Neural crest cell (in vitro differentiated cells): ENCODE measurements at places on chromosomes 11 and 22.

GRCh38 chr11:19573666-19574065, 139.0 kb upstream of the NAV2 start:
- DNase-seq, result no peak
- no peak overlapping the region for H3K27ac ChIP-seq
- H3K4me1 ChIP-seq, result peaks cover 13% of the 10 kb centered on the region

- H3K36me3 ChIP-seq, result no peaks in the 10 kb centered on the region
- H3K27ac ChIP-seq, result no peak within 1 kb of the TSS
- H3K4me3 ChIP-seq, result peak within 1 kb of the TSS; percentile 90
- peaks cover 3% of the 10 kb centered on the region for H3K27me3 ChIP-seq
These were observed at the start of gene PLCB3 for GRCh38 chr11:64251016-64251752. PLCB3 (plus strand) TSS chr11:64251530; CDS start chr11:64251650, 120 bp downstream.

- H3K27ac ChIP-seq, result no peak overlapping the region
- DNase-seq, result no peak
- peaks cover 11% of the 10 kb centered on the region for H3K4me1 ChIP-seq
- peaks cover 12% of the 10 kb centered on the region for H3K27me3 ChIP-seq
- no peak overlapping the region for H3K4me3 ChIP-seq
These were observed 25.0 kb downstream of the PPFIBP2 start for GRCh38 chr11:7538466-7539454.

GRCh38 chr11:11265994-11266606, 87.0 kb downstream of the CSNK2A3 start:
- peak; percentile 51 for DNase-seq
- no peaks in the 10 kb centered on the region for H3K27me3 ChIP-seq
- no peak overlapping the region for H3K4me3 ChIP-seq
- no peaks in the 10 kb centered on the region for H3K36me3 ChIP-seq

DNA sequence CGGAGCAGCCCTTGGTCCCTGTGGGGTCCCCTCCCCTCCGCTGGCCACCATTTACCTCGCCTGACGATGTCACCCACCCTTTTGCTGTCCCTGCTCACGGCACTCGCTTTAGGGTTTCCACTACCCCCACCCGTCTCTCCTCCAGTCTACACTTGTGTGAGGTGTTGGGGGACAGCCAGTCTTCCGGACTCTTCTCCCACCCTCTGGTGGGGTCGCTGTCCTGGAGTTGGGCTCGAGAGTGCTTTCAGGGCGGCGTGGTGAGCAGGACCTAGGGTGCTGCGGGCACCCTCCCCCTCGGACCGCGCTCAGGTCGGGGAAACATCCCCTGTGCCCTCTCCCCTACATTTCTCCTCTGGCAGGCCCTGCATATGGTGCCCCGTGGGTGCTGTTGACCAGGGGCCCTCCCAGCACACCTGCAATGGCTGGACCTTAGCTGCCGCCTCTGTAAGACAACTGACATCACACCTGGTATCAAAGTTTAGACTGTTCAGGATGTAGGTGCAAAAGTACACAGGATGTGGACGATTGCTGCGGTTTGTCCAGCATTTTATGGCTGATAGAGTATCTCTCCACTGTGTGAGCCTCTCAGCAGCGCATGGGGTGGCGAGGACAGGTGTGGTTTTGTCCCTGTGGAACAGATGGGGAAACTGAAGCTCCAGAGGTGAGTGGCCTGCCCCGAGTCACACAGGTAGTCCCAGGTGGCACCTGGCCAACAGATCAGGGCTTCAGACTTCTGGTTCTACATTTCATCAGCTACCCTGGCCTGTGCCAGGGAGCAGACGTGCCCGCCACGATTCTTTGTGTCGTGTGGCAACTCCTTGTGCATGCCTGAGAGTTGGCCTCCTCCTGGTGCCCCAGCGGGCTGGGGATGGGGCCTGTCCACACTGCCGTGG, 1.2 kb downstream of the GRK2 start:
- H3K4me3 ChIP-seq, result peak overlapping the region; percentile 94
- peak overlapping the region; percentile 62 for H3K27ac ChIP-seq
- H3K27me3 ChIP-seq, result peaks cover 3% of the 10 kb centered on the region
- no peak for DNase-seq
- H3K4me1 ChIP-seq, result peaks cover 45% of the 10 kb centered on the region

- no peak for DNase-seq
- H3K4me3 ChIP-seq, result no peak overlapping the region
- H3K36me3 ChIP-seq, result no peaks in the 10 kb centered on the region
- H3K27me3 ChIP-seq, result no peaks in the 10 kb centered on the region
- peaks cover 38% of the 10 kb centered on the region for H3K4me1 ChIP-seq
These were observed 52.2 kb downstream of the BMAL1 start for GRCh38 chr11:13329670-13330356.

- no peak overlapping the region for H3K27ac ChIP-seq
- no peaks in the 10 kb centered on the region for H3K27me3 ChIP-seq
- peaks cover 6% of the 10 kb centered on the region for H3K36me3 ChIP-seq
These were observed 58.2 kb downstream of the MORC2 start for GRCh38 chr22:30910358-30910757.

GRCh38 chr11:134252346-134253187, 585 bp downstream of the THYN1 start:
- peaks cover 30% of the 10 kb centered on the region for H3K4me1 ChIP-seq
- H3K36me3 ChIP-seq, result no peaks in the 10 kb centered on the region
- peak overlapping the region; percentile 95 for H3K4me3 ChIP-seq

GRCh38 chr11:68145120-68145866, 24.1 kb upstream of the CHKA start:
- H3K4me1 ChIP-seq, result no peaks in the 10 kb centered on the region
- no peak for DNase-seq
- no peak overlapping the region for H3K4me3 ChIP-seq
- no peak overlapping the region for H3K27ac ChIP-seq
- H3K36me3 ChIP-seq, result no peaks in the 10 kb centered on the region

- no peaks in the 10 kb centered on the region for H3K36me3 ChIP-seq
- no peaks in the 10 kb centered on the region for H3K27me3 ChIP-seq
- no peak overlapping the region for H3K4me3 ChIP-seq
These were observed 117.7 kb downstream of the KCNC1 start for GRCh38 chr11:17852246-17852645.

GRCh38 chr11:119474682-119475596, 52.0 kb upstream of the THY1 start:
- peak overlapping the region; percentile 58 for H3K27ac ChIP-seq
- no peaks in the 10 kb centered on the region for H3K36me3 ChIP-seq
- peak; percentile 76 for DNase-seq
- peaks cover 13% of the 10 kb centered on the region for H3K27me3 ChIP-seq
- H3K4me1 ChIP-seq, result peaks cover 13% of the 10 kb centered on the region

DNA sequence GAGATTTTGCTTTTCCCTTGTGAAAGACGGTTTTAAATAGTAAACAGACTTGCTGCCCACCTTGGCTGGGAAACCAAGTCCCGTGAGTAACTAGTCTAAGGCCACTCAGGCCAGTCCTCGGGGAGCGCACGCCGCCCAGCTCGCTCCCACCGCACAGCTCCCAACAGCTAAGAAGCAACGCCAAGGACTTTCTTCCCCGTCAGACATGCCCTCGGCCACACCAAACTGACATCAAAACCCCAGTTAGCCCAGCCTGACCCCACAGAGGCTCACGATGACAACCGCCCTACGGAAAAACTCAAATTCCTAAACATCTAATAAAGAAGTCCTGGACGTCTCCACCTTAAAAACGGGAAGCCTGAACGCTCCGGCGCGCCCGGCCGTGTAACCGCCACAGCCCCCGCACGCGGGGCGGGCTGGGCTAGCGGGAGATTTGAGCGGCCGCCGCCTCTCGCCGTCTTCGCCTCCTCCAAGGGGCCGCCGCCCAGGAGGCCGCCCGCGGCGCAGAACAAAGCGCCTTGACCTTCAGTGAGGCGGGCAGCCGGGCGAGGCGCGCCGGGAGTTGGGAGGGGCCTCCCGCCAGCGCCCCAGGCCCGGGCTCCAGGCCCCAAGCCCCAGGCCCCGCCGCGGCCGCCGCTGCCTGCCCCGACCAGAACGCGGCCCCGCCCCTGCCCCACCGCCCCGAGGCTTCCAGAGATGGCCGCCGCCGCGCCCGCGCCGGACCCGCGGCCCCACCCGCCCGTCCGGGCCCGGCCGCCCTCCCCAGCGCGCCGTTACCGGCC, 486 bp downstream of the NAP1L4 start:
- H3K4me3 ChIP-seq, result peak overlapping the region; percentile 99
- DNase-seq, result no peak
- H3K36me3 ChIP-seq, result no peaks in the 10 kb centered on the region
- H3K4me1 ChIP-seq, result peaks cover 33% of the 10 kb centered on the region
- H3K27me3 ChIP-seq, result no peaks in the 10 kb centered on the region

DNA sequence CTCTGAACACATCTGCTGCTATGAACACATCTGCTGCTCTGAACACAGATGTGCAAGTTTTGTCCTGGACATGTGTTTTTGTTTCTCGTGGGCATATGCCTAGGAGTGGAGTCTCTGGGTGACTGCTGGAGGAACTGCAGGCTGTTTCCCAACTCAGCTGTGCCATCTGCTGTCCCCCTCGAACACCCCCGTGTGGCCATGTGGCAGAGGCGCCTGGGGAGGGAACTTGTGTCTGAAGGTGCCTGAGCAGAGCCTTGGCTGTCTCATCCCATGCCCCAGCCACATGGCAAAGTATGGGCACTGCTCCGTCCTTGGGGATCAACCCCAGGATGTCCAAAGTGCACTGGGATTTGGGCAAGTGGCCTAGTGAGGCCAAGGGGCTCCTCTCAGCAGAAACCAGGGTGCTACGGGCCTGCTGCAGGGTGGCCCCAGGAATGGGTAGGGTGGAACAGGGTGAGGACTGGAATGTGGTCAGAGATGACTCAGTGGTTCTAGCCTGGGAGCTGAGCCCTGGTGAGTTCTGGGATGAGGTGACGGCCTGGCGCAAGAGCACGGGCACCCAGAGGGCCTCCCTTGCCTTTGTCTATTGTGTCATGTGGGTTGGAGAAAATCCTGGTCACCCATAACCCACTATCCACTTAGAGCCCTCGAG, 14.7 kb downstream of the GATD1 start:
- no peak overlapping the region for H3K4me3 ChIP-seq
- peaks cover 2% of the 10 kb centered on the region for H3K27me3 ChIP-seq
- H3K36me3 ChIP-seq, result peaks cover 5% of the 10 kb centered on the region
- no peaks in the 10 kb centered on the region for H3K4me1 ChIP-seq

GRCh38 chr11:2089536-2090165, 49.5 kb downstream of the IGF2 start:
- no peak overlapping the region for H3K27ac ChIP-seq
- no peaks in the 10 kb centered on the region for H3K27me3 ChIP-seq
- no peak overlapping the region for H3K4me3 ChIP-seq
- H3K36me3 ChIP-seq, result no peaks in the 10 kb centered on the region
- DNase-seq, result no peak

- peaks cover 7% of the 10 kb centered on the region for H3K4me1 ChIP-seq
- no peak overlapping the region for H3K27ac ChIP-seq
- no peaks in the 10 kb centered on the region for H3K27me3 ChIP-seq
- no peak for DNase-seq
- H3K36me3 ChIP-seq, result peaks cover 10% of the 10 kb centered on the region
These were observed 184.5 kb upstream of the PITPNB start for GRCh38 chr22:28103596-28103995.

DNA sequence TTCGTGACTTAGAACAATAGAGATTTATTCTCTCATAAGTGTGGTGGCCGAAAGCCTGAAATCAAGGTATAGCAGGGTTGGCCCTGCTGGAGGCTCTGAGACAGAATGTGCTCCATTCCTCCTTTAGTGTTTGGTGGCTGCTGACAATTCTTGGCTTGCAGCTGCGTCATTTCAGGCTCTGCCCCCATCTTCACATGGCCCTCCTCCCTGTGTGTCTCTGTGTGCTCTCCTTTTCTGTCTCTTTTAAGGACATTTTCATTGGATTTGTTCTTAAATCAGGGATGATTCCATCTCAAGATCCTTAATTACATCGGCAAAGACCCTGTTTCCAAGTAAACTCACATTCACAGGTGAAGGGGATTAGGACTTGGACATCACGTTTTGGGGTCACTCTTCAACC, 10.2 kb upstream of the APOL6 start:
- no peaks in the 10 kb centered on the region for H3K27me3 ChIP-seq
- H3K27ac ChIP-seq, result no peak overlapping the region
- H3K4me3 ChIP-seq, result no peak overlapping the region
- H3K36me3 ChIP-seq, result no peaks in the 10 kb centered on the region
- DNase-seq, result no peak

DNA sequence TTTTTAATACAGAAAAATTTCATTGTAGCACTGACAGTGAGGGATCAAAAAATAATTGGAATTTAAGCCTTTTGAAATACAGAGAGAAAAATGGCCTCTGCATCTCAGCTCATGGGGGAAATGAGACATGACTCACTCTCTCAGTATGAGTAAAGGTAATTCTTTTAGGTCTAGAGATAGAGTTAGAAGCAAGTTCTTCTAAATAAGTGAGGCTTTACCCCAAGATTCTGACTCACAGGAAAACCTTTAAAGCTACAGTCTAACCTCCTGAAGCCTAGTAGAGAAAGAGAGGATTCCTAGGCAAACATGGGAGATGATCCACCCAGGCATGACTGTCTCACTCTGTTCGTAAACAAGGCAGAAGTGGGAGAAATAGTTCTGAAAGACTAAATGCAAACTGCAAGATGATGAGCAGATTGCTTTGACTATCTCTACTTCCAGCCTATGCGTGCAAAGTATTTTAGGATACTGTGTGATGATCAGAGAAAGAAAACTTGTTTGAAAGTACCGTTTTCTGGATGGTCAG, 1003.3 kb upstream of the CCDC90B start:
- no peaks in the 10 kb centered on the region for H3K27me3 ChIP-seq
- no peak overlapping the region for H3K27ac ChIP-seq
- H3K4me3 ChIP-seq, result no peak overlapping the region
- no peak for DNase-seq

- H3K36me3 ChIP-seq, result no peaks in the 10 kb centered on the region
- no peaks in the 10 kb centered on the region for H3K27me3 ChIP-seq
- no peak overlapping the region for H3K27ac ChIP-seq
- DNase-seq, result no peak
These were observed 116.8 kb downstream of the BUD13 start for GRCh38 chr11:116656011-116656410.

GRCh38 chr22:28560046-28560742, 119.4 kb downstream of the TTC28 start:
- H3K4me1 ChIP-seq, result no peaks in the 10 kb centered on the region
- no peak overlapping the region for H3K27ac ChIP-seq
- no peaks in the 10 kb centered on the region for H3K27me3 ChIP-seq
- no peak overlapping the region for H3K4me3 ChIP-seq

GRCh38 chr11:58628446-58628845, 6.0 kb downstream of the CNTF start:
- H3K27ac ChIP-seq, result no peak overlapping the region
- no peaks in the 10 kb centered on the region for H3K4me1 ChIP-seq
- H3K4me3 ChIP-seq, result no peak overlapping the region
- DNase-seq, result no peak

DNA sequence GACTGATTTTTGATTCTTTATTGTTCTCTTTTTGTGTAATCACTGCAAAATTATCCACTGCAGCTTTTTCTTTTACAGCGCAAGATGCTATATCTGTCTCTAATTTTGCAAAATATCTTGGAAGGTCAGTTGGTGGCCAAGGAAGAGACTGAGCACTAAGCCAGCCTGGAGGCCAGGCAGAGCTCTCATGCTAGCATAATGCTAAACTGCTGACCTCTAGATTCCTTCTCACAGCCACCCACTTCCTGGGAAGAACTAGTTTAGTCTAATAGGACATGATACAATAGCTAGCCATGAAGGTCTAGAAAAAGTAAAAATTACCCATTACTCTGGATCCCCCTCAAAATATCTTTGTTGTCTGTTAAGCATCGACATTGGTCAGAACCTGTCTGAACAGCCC, 227.2 kb upstream of the ARHGAP20 start:
- no peaks in the 10 kb centered on the region for H3K27me3 ChIP-seq
- H3K4me3 ChIP-seq, result no peak overlapping the region
- H3K4me1 ChIP-seq, result peaks cover 5% of the 10 kb centered on the region
- H3K27ac ChIP-seq, result no peak overlapping the region
- peaks cover 2% of the 10 kb centered on the region for H3K36me3 ChIP-seq

- H3K4me1 ChIP-seq, result no peaks in the 10 kb centered on the region
- H3K36me3 ChIP-seq, result peaks cover 1% of the 10 kb centered on the region
- H3K27me3 ChIP-seq, result no peaks in the 10 kb centered on the region
- no peak for DNase-seq
- no peak overlapping the region for H3K4me3 ChIP-seq
These were observed 8.8 kb upstream of the EMSY start for GRCh38 chr11:76436020-76436419.
